ENCODE measurements at places on chromosomes 2 and 18. TPM values are rescaled to one million over a fixed set of nuclear protein-coding genes. Genes with fewer than 3 reads are reported as not detected.

Gene RSAD2
- not detected for polyA plus RNA-seq

Gene RAB17
- 17.4 TPM for polyA plus RNA-seq

Gene ANKRD30B
- not detected for polyA plus RNA-seq

Gene SERPINB10
- polyA plus RNA-seq: not detected

Gene M1AP
- 2.8 TPM for polyA plus RNA-seq

Gene C2orf66
- not detected for polyA plus RNA-seq

Gene MOGAT1
- polyA plus RNA-seq: 0.63 TPM

Gene XDH
- polyA plus RNA-seq: 0.55 TPM

Gene TSHZ1
- polyA plus RNA-seq: not detected

DNA sequence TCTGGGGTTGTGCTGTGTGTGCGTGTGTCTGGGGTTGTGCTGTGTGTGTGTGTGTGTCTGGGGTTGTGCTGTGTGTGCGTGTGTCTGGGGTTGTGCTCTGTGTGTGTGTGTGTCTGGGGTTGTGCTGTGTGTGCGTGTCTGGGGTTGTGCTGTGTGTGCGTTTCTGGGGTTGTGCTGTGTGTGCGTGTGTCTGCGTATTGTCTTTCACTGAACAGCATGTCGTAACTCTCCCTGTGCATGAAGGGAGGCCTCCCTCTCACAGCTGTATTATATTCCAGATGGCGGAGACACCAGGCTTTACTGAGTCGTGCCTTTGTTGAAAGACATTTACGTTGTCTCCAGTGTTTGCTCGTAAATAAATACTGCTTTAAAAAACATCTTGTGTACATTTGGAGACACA is 5.9 kb downstream of the ACKR3 start:
- H3K27ac ChIP-seq: no peak overlapping the region
- no peak for DNase-seq
- peaks cover 20% of the 10 kb centered on the region for H3K4me1 ChIP-seq
- H3K4me3 ChIP-seq: no peak overlapping the region
- H3K27me3 ChIP-seq: no peaks in the 10 kb centered on the region

DNA sequence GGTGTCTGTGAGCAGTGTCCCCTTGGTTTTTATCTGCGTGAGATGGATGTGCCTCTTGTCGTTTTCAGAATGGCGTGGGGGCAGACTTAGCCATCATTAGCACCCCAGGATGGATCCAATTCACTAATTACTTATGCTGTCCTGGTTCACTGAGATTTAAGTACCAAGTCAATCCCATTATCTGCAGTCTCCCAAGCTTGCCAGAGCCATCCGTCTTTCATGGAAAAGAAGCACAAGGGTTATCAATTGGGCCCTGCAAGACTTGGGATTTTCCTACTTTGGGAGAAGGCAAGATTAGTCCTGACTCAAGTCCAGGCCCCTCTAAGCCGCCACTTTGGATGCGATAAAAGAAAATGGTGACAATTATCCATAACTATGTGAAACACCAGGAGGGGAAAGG is 404.0 kb downstream of the TMEM182 start:
- H3K27ac ChIP-seq: no peak overlapping the region
- peaks cover 7% of the 10 kb centered on the region for H3K4me1 ChIP-seq
- H3K36me3 ChIP-seq: no peaks in the 10 kb centered on the region
- no peaks in the 10 kb centered on the region for H3K27me3 ChIP-seq

DNA sequence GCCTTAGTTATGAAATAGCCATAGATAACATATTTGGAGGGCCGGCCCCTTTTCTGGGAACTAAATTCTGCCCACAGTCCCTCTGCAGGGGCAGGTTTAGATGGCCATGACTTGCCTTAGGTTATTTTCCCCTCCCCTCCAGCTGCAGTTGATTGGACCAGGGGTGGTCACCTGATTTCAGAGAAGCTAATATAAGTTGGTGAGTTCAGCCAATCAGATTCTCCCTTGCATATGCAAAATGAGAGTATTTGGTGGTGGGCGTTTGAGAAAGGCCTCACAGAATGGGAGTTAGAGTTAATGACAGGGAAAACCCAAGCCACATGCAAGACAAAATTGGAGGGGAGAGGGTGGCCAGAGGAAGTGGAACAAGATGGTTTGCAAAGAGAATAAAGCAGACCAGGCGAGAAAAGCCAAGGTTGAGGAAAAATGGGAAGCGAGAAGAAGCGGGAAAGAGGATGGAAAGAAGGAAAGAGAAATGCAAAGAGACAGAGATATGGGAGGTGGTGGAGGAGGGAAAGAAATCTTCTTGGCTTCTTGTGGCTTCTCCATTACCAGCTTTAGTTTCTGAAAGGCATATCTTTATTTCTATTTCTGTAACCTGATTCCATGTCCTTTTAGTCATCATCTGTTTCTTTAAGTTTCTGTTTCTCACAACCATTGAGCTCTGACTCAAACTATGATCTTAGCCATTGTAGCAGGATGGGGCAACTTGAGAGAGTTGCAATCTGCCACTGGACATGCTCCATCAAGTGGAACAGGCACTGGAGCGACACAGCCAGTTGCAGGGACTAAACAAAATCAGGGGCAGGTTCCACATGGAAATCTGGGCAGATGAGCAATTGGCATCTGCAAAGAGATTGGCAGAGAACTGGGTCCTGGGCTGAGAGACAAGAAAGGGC is 108.1 kb upstream of the SIX3 start:
- no peak overlapping the region for H3K27ac ChIP-seq
- no peak for DNase-seq
- H3K4me1 ChIP-seq: no peaks in the 10 kb centered on the region

GRCh38 chr2:9811679-9812511 is 31.4 kb upstream of the TAF1B start:
- no peaks in the 10 kb centered on the region for H3K4me1 ChIP-seq
- H3K27ac ChIP-seq: no peak overlapping the region
- DNase-seq: no peak
- H3K27me3 ChIP-seq: no peaks in the 10 kb centered on the region

DNA sequence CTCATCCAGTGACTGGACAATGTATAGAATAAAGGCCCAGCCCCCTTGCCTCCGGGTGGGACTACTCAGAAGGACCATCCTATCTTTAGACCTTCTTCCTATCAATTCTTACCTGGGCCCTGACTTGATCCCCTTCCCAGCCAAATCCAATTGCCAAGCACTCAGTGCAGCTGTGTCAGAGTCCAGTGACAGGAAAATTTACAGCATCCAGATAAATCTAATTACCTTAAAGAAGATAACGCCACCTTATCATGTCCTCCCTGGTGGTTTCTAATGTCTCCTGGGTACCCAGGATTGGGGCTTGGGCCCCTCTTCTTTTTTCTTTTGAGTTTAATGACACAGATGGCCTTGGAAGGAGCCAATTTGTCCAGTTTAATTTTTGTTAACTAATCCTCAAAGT is 19.3 kb downstream of the LHCGR start:
- DNase-seq: no peak
- no peaks in the 10 kb centered on the region for H3K36me3 ChIP-seq
- no peak overlapping the region for H3K4me3 ChIP-seq
- no peak overlapping the region for H3K27ac ChIP-seq

DNA sequence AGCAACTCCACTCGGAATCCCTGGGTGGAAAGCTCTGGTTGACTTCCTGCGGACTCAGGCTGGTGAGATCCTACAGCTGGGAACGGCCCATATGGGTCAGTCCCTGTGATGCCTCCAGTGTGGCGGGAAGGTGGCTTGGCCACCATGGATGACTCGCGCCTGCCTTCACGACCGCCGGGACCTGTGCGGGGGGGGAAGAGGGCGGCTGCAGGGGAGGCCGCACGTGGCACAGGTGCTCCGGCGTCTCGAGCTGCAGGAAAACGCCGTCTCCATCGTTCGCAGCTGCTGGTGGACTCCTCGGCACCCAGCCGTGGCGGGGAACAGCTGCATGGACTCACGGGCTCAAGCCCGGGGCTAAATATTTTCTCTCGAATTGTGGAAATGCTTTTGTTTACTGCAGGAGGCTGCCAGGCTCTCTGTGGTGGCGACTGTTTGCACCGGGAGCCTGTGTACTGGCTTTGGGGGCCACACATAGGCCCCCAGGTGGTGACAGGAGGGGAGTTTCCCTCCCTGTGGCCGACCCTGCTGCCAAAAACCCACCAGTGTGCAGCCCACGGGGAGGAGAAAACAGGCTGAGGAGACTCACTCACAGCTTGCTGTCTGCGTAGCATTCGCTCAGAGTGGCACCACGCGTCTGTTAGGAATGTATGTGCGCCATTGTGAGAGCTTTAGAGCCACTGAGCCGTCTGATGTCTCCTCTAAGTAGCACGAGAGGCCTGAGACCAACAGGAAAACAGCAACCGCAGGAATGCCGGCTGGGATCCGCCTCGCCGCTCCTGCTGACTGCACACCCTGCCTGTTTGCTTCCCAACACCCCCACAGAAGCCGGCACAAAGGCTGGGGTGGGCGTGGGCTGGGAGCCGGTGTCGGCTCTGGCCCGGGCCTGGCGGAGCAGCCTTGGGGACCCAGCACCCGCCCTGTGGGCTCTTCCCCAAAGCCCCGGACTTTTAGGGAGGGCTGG is 89.2 kb downstream of the NFATC1 start:
- no peak for DNase-seq
- no peak overlapping the region for H3K27ac ChIP-seq
- no peaks in the 10 kb centered on the region for H3K4me1 ChIP-seq
- no peaks in the 10 kb centered on the region for H3K36me3 ChIP-seq
- H3K27me3 ChIP-seq: no peaks in the 10 kb centered on the region

Data from GM23338 (cell line).